ENCODE measurements at places on chromosomes 3 and 15.
A peak's percentile ranks its signal among the peaks of the same experiment; 100 is the strongest.

- peak; percentile 53 for DNase-seq
Observed at GRCh38 chr3:15623535-15624440, 22.2 kb downstream of the BTD start.

DNA sequence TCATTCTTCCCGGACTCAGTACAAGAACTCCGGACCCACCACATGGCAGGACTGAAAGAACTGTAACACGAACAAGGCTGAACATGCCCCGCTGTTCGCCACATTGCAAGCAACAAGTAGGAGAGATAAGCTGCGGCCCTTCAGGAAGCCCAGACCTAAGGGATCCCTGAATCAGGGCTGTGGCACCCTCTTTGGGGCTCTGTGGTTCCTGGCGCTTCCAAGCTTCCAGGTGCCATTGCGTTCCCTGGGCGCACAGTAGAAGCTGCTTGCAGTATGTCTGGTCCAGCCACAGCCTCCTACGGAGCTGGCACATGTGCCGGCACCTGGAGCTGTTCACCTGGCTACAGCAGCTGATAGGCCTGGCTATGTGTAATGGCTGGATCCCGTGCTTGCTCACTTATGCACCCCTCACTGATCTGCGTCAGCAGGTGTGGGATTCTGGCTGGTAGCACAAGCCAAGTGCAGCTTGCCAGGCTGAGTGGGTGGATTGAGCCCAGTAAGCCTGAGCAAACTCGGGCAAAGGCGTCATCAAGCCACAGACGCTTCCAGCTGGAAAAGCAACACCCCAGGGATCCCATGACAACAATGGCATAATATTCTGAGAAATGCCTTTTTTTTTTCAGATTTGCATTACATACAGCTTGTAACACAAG lies 748.6 kb upstream of the GBE1 start:
- no peak for DNase-seq

- peak; percentile 50 for DNase-seq
Observed at GRCh38 chr3:20080956-20081554, 40.8 kb downstream of the KAT2B start.

DNA sequence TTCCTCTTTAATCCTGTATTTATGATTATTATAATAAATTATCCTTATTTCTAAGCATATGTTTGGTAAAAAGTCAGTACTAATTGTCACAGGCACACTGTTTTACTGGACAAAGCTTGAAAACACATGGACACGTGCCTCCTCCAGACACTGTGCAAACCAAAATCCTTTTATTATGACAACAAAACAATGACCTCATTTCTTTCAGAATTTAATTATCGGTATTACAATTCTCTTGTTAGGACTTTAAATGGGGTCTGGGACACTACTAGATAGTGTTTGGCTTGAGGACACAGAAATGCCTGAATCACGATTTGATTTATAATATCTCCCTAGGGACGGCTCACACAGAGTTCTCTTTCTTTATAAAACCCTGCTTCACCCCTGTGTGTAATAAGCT lies 107.3 kb upstream of the IGSF10 start:
- DNase-seq, result no peak

DNA sequence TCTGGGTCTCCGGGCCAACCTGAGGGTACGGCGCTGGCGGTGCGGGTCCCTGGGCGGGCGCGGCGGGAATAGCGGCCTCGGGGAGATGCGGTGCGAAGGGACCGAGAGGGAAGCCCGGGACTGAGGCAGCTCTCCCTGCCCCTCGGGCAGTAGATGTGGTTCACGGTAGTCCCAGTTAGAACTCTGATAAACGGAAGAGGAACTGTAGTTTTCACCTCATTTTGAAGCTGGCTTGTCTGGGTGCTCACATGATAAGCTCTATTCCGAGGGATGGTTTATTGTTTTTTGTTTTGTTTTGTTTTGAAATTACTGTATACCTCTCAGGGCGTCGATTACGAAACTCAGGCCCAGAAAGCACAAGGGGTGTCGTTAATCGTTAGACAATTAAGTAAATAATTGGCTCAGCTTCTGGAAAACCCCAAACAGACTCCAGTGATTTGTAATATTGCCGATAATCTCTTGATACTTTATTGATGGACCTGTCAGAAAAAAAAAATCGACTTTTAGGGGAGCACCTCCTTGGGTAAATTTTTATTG lies 413 bp downstream of the NUSAP1 start:
- DNase-seq, result peak; percentile 49

DNA sequence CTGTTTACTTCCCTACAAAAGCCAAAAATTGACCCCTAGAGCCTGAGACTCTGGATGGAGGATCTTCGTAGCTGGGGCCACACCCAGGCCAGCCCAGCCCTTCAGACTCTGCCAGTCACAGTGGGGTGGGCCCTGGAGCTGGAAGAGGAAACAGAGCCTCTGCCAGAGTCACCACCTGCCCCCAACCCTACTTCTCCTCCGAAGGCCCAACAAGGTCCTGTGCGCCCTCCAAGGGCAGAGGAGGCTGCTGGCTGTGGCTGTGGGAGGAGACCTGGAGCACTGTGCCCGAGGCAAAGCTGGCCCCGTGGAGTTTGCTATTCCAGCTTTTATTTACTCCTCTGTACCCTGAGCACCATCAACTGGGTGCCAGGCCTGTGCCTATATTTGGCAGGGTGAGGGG lies 19.0 kb downstream of the CISH start:
- DNase-seq, result no peak

DNA sequence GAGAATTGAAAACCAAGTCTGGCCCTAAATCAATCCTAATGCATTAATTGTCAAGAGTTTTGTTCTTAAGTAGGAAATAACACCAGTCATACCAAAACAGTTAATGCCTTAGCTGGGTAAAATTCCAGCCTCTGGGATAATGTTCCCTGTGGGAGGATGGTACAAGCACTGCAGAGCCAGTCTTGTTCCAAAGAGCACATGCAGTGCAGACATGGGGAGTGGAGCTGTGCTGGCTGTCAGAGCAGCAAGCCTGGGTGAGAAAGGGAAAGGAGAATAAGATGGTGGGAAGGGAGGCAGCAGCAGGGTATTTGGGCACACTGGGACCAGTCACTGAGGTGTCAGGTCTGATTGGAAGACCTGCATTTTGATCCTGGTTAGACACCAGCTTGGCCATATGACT lies 12.1 kb downstream of the ALAS1 start:
- no peak for DNase-seq
